Stimulated activated CD4-positive, alpha-beta T cell treated with anti-CD3 and anti-CD28 coated beads, Interleukin-1b, Interleukin-23, amount 100 ng/mL, for 24 hours (primary cell): ENCODE measurements at places on chromosomes 3 and 15.

DNA sequence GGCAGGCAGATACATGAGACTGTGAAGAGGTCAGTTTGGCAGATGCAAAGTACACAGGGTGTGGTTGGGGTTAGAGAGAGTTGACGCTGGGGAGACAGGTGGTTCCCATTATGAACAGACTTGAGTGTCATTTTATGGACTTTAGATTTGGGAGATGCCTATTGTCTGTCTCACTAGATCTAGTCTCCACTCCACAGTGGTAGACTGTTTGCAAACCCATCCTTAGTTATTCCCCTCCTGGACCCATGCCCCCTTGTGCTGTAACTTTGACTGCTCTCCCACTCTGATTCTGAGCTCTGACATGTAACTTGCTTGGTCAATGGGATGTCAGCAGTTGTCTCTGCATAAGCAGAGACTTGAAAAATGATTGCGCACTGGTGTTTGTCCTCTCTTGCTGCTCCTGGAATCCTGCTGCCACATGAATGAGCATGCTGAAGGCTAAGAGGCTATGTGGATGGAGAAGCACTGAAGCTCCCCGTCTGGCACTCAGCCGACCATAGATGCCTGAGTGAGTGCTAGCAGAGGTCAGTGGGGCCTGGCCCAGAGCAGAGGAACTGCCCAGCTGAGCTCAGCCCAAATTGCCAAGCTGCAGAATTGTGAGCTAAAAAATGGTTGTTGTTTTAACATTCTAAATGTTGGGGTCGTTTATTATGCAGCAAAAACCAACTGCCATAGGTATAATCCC is 88.2 kb downstream of the FAM43A start:
- no peak for DNase-seq

- no peak for DNase-seq
These were observed 68.5 kb downstream of the WWTR1 start for GRCh38 chr3:149589332-149589731.

DNA sequence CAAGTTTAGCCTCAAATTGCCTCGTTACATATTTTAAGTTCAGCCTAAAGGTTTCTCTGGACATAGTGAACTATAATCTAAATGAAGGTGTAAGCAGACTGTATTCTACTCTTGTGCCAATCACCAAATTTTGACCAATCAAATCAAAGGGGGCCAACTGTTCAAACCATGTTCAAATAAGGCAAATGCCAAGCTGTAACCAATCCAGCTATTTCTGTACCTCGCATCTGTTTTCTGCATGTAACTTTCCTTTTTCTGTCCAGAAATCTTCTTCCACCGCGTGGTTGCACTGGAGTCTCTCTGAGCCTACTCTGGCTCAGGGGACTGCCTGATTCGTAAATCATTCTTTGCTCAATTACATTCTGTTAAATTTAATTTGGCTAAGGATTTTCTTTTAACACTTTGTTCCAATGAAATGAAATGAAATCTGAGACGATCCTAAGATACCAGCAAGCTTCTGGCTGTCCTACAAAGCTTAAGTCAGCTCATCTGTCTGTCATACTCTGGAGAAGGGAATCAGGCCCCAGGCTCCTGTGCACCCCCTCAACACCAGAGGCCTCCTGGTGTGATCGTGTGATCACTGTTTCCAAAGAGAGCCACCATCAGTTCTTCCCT is 53.2 kb upstream of the ZNF148 start:
- no peak for DNase-seq

DNA sequence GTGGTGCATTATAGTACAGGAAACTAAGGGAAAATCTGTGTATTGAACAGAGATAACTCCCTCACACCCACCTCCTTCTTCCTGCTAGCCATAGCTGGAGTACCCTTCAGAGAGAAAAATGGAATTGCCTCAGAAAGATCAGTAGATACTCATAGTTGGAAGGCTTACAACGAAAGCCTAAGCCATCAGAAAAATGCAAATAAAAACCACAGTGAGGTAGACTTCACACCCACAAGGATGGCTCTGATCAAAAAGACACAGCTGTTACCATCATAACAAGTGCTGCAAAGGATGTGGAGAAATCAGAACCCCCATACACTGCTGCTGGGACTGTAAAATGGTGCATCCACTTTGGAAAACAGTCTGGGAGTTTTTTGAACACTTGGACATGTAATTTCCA is 7.4 kb upstream of the DLG1 start:
- no peak for DNase-seq

DNA sequence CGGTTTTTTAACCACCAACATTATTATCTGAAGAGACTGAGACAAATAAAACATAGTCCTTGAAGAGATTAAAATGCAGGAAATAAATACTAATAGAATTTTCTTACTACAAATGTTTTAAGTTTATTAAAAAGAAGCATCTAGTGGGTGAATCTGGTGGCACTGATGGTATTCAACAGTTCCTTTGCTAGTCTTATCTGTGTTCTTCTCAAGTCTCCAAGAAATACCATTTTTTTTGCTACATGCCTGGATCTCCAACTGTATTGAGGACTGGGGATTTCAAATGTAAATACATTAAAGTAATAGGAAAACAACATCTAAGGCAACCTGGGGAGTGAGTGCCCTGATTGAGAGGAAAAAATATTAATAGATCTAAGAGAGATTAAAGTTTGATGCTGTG is 21.9 kb downstream of the THOC7 start:
- DNase-seq: no peak

GRCh38 chr3:54065586-54065985 is 56.8 kb upstream of the CACNA2D3 start:
- DNase-seq: no peak

GRCh38 chr3:133944641-133945380 is 49.1 kb upstream of the RAB6B start:
- no peak for DNase-seq

DNA sequence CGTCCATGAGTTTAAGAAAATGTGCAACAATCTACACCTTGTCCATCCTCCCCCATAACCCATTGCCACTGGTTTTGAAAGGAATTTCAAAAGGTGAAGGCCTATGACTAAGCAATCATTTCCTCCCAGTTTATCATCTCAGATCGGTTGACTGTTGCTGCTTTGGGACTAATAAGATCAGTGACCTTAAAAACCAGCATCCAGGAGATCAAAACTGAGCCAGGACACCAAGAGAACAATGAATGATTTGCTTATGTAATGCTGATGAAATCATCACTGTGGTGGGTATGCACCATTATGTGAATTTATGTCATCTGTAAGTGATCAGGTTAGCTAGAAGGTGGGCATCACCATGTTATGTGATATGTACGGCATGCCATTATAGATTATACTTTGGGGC is 195.5 kb downstream of the SSR3 start:
- DNase-seq: no peak

- DNase-seq: no peak
These were observed 287.8 kb upstream of the WNT5A start for GRCh38 chr3:55774856-55775255.

GRCh38 chr3:30720586-30721313 is 114.3 kb downstream of the TGFBR2 start:
- no peak for DNase-seq

DNA sequence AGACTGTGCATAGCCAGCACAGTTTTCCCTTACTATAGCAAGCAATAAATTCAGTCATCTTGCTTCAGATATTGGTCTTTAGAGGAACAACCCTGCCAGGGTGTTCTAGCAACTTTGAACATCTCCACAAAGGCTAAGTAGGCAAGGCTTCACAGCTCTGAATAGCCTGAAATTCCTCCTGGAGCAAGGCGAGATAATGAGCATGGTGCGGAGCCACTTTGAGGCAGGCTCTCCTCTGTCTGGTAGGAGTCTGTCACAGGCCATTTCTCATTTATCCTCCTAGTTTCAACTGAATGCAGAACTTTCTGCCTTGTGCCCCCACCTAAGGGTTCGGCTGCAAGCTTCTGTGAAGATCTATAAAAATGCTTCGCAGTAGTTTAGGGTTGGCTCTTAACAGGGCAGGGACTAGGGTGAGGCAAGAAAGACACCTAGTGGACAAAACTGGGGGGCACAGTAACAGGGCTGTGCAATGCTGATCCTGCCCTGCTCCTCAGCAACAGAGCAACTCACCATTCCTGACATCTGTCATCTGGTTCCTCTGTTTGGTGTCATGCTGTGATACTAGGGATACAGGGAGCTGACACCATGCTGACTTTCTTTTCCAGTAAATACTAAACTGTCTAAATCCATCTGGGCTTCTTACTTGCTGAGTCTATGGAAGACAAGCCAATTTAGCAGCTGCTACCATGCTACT is 16.6 kb upstream of the EHHADH start:
- DNase-seq: no peak

DNA sequence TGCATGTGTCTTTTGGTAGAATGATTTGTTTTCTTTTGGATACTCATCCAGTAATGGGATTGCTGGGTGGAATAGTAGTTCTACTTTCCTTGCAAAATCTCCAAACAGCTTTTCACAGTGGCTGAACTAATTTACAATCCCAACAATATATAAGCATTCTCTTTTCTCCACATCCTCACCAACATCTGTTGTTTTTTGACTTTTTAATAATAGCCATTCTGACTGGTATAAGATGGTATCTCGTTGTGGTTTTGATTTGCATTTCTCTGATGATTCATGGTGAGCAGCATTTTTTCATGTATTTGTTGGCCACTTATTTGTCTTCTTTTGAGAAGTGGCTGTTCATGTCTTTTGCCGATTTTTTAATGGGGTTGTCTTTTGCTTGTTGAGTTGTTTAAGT is 55.8 kb downstream of the ST8SIA2 start:
- no peak for DNase-seq

- no peak for DNase-seq
These were observed 40.5 kb downstream of the FEZF2 start for GRCh38 chr3:62332835-62333244.
